ENCODE measurements at places on chromosomes 4 and X. TPM values are rescaled to one million over a fixed set of nuclear protein-coding genes. Genes with fewer than 3 reads are reported as not detected.
A peak's percentile ranks its signal among the peaks of the same experiment; 100 is the strongest.

GRCh38 chrX:139158256-139158655 is 372.3 kb upstream of the F9 start:
- DNase-seq, result peak; percentile 76

GRCh38 chrX:130330146-130330545 is 9.6 kb upstream of the SLC25A14 start:
- DNase-seq, result peak; percentile 7

DNA sequence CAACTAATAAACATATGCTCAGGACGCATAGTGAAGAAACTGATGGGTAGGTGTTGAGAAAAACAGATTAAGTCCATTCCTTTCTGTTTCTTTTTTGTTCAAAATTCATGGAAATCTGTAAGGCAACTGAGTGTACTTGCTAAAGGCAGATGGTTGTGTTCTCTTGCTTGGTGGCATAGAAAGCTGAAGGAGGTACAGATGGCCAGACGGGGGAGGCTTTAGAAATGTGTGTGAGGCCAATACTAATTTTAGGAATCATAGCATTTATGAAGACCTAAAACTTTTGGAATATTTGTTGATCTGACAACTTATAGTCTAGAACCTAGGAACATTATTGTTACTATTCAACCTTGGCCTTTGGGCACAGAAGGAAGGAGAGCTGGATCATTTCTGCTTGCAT is 56.8 kb upstream of the EMCN start:
- no peak for DNase-seq

GRCh38 chrX:124433186-124433585 is 86.8 kb downstream of the SH2D1A start:
- no peak for DNase-seq

TASL gene
- total RNA-seq, result not detected

NUP54 gene
- total RNA-seq, result 87.6 TPM

TLR7 gene
- total RNA-seq, result 0.87 TPM

- no peak for DNase-seq
Measured at GRCh38 chrX:28188526-28188925, 207.3 kb upstream of the DCAF8L1 start.

TLR10 gene
- not detected for total RNA-seq

DNA sequence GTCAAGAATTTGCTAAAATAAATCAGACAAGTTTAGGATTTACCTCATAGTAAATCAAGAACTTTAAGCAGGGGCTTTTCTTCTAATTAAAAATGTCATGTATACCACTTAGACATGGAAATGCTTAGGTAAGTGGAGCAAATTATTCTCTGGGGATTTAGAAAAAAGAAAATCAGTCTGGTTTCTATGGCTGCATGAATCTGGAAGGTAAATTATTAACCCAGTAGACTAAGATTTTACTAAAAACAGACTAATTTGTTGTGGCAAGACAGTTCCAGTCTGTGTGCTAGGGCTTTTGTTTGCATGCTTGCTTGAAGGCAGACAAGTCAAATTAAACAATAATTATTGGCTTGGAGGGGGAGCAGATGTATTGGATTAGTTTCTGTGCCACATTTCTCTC is 140.6 kb downstream of the TBL1X start:
- no peak for DNase-seq

- DNase-seq, result no peak
Measured at GRCh38 chr4:122331195-122331594, 47.6 kb upstream of the ADAD1 start.

- DNase-seq, result no peak
Measured at GRCh38 chr4:143653031-143653430, 47.4 kb downstream of the FREM3 start.

Measured in stomach (tissue), 19 donors.